Right cardiac atrium (tissue), 5 donors: ENCODE measurements at places on chromosomes 4 and X.

DNA sequence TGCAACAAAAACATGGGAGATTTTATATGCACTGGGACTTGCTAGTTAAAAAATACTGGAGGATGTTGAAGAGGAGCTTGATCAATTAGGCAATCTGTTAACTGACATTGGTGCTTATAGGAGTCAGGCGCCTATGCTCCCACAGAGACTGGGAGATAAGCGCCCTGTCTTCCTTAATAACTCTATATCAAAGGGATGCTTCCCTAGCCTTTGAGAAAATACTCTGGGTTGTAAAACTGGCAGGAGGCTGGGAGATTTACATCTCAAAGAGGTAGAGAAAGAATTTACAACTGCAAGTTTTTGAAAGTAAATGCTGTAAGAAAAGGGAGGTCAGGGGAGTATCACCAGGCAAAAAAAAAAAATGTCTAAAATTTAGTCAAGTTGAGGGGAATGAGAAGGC lies 325.4 kb downstream of the PCDH10 start:
- no peak for DNase-seq

DNA sequence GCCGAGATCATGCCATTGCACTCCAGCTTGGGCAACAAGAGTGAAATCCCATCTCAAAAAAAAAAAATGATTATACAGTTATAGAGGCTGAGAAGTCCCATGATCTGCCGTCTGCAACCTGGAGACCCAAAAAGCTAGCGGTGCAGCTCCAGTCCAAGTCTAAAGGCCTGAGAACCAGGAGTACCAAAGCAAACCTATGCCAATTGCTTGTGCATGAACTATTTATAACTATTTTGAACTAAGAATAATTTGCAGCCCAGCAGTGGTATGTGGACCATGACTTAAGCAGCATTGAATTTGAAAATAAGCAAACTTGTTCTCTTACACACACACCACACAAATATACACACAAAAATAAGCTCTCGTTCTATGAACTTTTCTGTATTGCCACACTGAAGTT lies 51.8 kb downstream of the TASL start:
- DNase-seq = no peak

- DNase-seq = no peak
These were observed 1.3 kb upstream of the CLCN5 start for GRCh38 chrX:49921109-49921508.

- DNase-seq = no peak
These were observed 36.2 kb upstream of the ARHGEF6 start for GRCh38 chrX:136816975-136817374.
